ENCODE measurements at places on chromosomes 5 and 9.

- no peak for DNase-seq
These were observed 152.7 kb upstream of the SGCD start for GRCh38 chr5:156174225-156174624.

GRCh38 chr9:134152022-134152448 lies 12.3 kb downstream of the RNU6ATAC start:
- DNase-seq, result no peak

GRCh38 chr9:100933656-100934055 lies 94.9 kb upstream of the PLPPR1 start:
- DNase-seq, result no peak

DNA sequence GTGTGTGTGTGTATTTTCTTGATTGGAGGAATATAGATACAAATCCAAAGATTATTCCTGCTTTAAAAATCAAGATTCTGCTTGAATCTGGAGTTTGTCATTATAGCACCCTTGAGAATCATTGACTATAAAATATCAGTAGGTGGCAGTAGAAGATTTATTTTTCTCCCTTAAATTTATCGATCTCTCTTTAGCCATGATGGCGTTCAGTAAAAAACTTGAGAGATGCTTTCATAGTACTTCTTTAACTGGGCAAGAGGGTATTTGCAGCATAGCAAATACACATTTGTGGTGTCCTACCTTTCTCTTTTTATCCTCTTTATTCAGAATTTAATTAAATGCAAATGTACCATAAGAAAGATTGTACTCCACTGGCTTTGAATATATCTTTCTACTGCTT lies 307.7 kb downstream of the ADGRV1 start:
- DNase-seq, result peak; percentile 26

GRCh38 chr5:152933056-152933455 lies 528.0 kb upstream of the NMUR2 start:
- DNase-seq, result no peak

DNA sequence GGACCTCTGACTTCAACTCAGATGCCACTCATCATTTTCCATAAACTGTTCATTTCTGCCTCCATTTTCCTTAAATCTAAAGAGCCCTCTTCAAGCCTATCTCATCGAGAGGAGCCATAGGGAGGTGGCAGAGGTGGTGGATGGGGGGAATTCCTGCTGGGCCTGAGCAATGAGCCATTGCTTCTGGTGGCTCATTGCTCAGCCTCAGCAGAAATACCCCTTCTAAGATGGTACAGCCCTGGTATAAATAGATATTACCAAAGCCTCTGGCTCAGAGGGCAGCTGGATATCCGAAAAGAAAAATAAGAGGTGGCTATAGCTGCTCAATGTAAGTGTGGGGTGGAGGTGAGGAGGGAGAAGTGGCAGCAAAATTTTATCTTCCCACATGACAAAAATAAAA lies 313.5 kb downstream of the CAAP1 start:
- no peak for DNase-seq

- no peak for DNase-seq
These were observed 38.0 kb downstream of the RAPGEF1 start for GRCh38 chr9:131701789-131702337.

DNA sequence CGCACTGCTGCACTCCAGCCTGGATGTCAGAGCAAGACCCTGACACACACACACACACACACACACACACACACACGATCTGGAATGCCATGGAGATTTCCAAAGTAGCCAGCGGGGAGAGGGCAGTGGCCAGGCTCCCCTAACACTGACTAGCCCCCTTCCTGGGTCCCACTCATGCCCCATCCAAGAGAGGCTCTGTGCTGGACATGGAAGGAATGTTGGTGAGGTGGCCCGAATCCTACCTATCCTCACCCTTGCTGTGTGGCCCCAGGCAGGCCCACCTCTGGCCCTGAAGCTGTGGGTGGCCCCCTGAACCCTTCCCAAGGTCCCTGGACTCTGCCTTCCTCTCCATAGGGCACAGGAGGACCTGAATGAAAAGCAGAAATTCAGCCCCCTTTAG lies 7.3 kb downstream of the BRD3 start:
- no peak for DNase-seq

DNA sequence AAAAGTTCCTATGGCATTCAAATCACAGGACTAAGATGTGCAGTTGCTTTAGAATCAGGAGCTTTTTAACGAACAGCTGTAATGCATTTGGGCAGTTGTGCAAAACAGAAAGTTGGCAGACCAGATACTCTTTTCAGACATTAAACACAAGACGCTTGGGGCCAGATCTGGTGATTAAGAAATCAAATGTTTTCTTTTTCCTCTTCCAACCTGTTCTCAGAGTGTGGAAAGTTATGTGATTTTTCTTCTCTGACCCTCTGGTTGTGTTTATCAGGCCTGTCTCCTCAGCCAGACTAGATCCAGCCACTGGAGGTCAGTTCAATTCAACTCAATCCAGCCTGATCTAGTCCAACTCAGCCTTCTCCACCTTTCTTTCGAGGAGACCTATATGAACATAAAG lies 298.5 kb upstream of the PCSK5 start:
- DNase-seq, result no peak

DNA sequence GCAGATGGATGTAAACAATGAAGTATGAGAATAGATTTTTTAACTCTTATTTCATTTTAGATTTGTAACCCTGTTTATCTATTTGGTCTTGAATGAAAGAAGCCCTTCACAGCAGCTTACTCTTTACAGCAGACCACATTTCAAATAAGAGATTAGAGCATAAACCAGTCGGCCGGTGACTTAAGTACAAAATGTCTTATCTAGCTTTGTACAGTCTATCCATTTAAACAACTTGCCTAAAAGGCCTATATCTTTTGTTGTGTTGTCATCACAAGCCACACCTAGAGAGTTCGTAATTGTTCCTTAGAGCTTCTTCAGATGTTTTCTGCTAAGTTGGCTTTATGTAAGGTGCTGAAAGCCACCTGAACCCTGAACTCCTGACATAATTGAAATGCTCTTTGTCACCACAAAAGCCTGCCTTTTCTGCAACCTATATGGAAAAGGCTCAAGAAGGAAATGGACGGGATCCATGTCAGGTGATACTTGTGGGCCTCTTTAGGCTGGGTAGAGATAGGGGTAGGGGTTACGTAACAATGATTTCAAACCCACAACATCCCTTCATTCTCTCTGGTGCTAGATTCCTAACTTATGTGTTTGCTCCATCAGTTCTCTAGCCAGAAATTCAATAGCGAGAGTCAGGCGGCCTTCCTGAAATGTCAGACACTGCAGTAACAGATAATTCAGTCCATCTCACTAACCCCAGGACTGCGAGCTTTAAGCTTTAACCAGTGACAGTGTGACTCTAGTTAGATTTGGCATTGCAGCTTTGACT lies 162.5 kb downstream of the CD180 start:
- DNase-seq, result no peak

GRCh38 chr5:59423021-59423420 lies 470.5 kb downstream of the PDE4D start:
- no peak for DNase-seq

DNA sequence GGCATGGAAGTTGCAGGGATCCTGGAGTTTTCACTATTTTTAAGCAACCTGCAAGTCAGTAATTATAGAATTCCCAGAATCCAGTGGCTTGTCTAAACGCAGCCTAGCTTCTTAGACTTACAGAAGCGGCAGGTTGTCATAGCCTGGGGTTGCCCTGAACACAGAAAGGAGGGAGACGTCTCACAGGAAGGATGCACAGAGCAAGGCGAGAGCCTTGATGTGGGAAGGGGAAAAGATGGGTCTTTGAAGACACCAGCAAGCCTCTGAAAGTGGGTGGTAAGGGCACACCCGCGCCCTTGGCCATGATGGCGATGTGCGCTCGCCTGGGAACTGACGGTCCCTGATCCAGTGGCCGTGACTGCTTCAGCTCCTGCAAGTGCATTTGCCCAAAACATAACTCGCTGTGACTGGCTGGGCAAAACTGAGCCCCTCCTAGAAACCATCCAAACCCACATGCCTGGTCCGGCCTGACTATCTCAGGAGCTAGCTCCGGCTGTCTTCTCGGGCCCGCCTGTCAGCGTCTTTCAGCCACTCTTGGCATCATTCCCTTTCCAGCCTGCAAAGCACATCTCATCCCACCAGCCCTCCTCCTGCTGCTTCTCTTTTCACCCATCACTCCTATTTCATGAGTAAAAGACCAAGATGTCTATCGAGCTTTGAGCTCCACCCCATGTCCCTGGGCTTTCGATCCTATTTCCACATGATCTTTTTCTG lies 17.1 kb downstream of the FBP1 start:
- no peak for DNase-seq

- no peak for DNase-seq
These were observed 9.8 kb downstream of the GRXCR2 start for GRCh38 chr5:145863003-145863402.

- no peak for DNase-seq
These were observed 50.7 kb upstream of the ARRDC3 start for GRCh38 chr5:91433861-91434260.

DNA sequence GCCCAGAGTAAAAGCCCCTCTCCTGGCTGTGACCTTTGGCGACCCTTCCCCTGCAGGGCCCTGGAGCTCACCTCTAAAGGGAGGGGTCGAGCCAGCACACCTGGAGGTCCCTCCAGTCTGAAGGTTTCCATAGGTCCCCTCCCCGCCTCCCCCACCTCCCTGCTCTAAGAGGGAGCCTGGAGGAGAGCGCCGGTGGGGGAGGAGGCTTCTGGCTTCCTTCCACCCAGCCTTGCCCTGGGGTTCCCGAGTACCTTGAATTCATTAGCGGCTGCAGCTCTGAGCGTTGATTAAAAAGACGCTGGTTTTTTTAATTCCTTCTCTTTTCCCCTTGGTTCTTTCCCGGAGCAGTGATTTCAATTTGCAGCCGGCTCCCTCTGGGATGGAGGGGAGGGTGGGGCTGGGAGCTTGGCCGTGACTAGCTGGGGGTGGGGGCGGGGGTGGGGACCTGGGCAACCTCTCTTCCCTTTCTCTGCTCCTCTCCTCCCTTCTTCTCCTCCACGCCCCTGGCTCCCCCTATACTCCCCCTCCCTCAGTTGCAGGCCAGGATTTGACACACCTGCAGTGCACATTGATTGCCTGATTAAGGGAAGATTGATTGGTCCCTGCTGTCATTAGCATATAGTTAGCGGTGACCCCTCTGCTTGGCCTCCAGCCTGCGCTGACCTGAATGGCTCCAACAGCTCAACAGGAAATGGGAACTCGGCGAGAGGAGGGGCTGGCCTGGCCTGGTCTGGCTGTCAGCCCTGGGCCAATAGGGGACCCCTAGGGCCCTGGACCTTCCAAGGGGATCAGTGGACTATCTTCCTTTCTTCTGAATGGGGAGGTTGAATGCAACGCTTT lies 67.5 kb upstream of the RAPGEF1 start:
- DNase-seq, result no peak

- no peak for DNase-seq
These were observed 30.1 kb upstream of the RAI14 start for GRCh38 chr5:34626036-34626435.

GRCh38 chr5:78430866-78431265 lies 70.4 kb downstream of the SCAMP1 start:
- DNase-seq, result no peak

- DNase-seq, result no peak
These were observed 145.6 kb downstream of the LURAP1L start for GRCh38 chr9:12920437-12920836.

DNA sequence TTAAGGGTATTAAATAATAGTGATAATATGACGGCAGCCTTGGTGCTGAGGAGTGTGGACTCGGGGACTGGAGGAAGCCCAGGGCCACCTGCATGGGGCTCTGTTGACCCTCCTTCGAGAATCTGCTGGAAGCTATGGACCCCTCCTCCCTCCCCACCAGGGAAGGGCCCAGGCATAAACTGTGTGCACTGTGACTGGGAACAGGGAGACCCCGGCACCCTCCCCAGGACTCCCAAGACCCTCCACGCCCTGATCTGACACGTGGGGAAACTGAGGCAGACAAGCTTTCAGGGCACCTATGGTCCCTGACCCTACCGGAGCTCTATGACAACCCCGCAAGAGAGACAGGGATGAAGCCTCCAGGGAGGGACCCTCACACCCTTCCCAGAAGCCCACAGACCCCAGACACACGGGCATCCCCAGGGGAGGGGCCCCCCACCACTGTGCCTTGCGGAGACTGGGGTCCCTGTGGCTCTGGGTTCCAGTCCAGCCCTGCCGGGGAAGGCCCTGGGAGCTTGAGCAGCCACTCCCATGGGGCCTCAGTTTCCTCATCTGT lies 6.5 kb upstream of the EGFL7 start:
- DNase-seq, result no peak

Measured in activated CD4-positive, alpha-beta T cell treated with anti-CD3 and anti-CD28 coated beads, Interleukin-10, Interleukin-2, amounts not matched to agents 100 ng/mL and 50 ng/mL, durations not matched to agents 16 hours and 8 hours (primary cell).